ENCODE measurements at places on chromosomes 5 and 9.

GRCh38 chr9:135774239-135774747 is 72.3 kb downstream of the KCNT1 start:
- DNase-seq, result no peak

DNA sequence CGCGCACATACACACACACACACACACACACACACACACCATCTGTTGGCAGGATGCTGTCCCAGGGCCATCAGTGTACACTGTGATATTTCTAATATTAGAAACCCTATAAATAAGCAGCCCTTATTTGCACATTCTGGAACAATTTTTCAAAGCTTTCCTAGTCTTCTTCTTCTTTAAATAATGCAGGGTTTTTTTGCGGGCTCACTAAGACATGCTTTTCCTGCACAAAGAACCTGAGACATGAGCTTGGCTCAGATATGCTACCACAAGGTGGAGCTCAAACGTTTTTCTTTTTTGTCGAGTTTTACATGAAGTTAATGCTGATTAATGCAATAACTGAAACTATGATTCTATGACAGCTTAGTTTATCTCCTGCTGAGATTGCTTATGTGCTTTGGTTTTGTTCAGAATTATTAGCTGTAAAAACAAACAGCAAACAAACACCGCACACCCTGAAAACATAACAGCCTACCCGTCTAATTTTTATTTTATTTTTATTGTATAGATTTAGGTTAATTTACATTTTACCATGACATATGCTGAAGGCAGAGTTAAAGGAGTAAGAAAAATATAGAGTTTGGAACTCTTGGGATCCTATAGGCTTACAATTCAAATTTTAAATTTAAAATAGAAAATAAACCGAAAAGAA is 95.8 kb downstream of the ALDH1A1 start:
- DNase-seq, result no peak

DNA sequence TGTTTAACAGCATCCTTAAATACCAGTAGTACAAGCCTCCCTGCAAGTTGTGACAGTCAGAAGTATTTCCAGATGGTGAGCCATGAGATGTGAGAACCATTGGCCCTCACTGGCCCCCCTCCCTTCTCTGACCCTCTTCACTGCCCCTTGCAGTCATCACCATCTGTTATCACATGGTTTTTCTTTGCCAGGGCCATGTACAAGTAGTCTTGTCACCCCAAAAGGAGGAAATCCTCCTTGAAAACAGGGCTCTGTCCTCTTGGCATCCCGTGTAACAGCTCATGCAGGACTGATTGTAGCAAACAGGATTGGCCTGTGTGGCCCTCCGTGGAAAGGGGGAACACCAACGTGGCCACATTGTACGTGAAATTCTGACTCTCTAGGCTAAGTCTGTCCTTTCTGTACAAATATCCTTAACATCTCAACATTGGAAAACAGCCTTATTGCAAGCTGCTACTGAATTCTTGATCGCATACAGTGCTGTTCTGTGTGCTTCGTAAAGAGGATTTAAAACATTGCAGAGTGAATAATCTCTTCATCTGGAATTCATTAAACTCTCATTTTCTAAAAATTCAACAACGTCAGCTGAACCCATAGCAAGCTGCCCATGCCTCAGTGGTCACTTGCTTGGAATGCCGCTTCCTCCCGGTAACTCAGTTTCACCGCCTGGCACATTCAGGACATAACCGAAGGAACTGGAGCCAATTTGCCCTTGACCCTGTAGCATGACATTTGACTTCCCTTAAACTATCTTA is 171.7 kb downstream of the ATPSCKMT start:
- DNase-seq, result no peak

GRCh38 chr5:77066823-77067442 is 20.2 kb downstream of the ZBED3 start:
- no peak for DNase-seq

GRCh38 chr5:178113841-178114324 is 551 bp downstream of the N4BP3 start:
- DNase-seq, result peak; percentile 29

GRCh38 chr5:43664501-43665040 is 61.6 kb downstream of the NNT start:
- DNase-seq, result no peak

DNA sequence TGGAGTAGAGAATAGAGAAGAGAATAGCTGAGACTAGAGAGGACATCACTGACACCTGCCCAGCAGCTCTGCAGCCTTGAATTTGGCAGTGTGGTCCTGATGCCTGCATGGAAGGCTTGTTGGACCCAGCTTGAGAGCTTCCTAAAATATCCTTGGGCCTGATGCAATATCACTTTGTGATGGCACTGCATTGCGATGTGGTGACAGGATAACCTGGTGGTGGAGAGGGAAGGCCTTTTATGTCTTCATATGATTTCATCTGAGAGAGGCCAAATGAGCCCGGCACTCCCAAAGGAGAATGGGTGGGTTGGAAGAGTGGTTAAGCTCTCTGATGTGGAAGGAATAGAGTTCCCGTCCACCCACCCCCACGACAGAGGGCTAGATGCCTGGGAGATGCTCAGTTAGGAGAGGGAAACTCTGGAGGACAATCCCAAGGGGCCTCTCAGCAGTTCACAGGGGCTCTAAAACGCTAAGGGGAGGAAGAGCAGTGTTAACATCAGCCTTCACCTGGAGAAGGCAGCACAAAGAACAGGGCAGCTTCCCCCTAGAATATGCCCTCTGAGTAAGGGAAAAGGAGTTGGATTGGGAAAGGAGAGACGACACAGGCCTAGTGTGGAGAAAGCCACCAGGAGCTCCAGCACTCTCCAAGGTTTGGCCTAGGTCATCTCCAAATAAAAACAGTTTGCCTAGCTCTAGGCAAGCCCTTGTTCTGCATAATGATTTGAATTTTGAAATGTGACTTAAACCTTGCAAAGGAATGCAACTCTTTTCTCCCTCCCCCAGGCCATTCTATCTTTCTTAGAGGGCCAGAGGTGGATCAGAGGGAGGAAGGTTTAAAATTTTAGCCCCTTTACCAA is 99.8 kb upstream of the SSBP2 start:
- no peak for DNase-seq

Data from activated T-cell treated with anti-CD3 and anti-CD28 coated beads for 48 hours (primary cell).